ENCODE measurements at places on chromosomes 12 and 14. TPM values are rescaled to one million over a fixed set of nuclear protein-coding genes. Genes with fewer than 3 reads are reported as not detected.

TEAD4 gene
- polyA plus RNA-seq = 19.2 TPM

COCH gene
- 4.8 TPM for polyA plus RNA-seq

RHOJ gene
- 23.5 TPM for polyA plus RNA-seq

MORN3 gene
- 1.8 TPM for polyA plus RNA-seq

PYGL gene
- 17.3 TPM for polyA plus RNA-seq

RPGRIP1 gene
- polyA plus RNA-seq = 0.39 TPM

NOXRED1 gene
- polyA plus RNA-seq = 2.3 TPM

CLEC1B gene
- 1.3 TPM for polyA plus RNA-seq

EPYC gene
- not detected for polyA plus RNA-seq

KCNH3 gene
- polyA plus RNA-seq = 3.9 TPM
